ENCODE measurements at places on chromosomes 11 and 22.

DNA sequence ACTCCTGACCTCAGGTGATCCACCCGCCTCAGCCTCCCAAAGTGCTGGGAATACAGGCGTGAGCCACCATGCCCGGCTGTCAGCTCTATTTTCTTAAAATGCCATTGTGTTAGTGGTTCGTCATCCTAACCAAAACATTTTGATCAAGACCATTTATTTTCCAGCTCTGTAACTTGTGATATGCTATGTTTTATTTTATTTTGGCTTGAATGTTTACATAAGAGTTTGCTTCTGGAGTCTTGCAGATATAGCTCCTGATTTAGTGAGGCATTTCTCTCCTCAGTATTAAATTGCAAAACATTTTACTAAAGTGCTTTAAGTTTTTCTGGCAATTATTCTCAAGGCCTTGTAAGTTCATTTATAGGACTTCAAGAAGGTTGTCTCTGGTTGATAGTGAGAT is 4.4 kb downstream of the EP300 start:
- no peak for DNase-seq

GRCh38 chr11:134705858-134706257 is 293.8 kb upstream of the B3GAT1 start:
- DNase-seq: no peak

DNA sequence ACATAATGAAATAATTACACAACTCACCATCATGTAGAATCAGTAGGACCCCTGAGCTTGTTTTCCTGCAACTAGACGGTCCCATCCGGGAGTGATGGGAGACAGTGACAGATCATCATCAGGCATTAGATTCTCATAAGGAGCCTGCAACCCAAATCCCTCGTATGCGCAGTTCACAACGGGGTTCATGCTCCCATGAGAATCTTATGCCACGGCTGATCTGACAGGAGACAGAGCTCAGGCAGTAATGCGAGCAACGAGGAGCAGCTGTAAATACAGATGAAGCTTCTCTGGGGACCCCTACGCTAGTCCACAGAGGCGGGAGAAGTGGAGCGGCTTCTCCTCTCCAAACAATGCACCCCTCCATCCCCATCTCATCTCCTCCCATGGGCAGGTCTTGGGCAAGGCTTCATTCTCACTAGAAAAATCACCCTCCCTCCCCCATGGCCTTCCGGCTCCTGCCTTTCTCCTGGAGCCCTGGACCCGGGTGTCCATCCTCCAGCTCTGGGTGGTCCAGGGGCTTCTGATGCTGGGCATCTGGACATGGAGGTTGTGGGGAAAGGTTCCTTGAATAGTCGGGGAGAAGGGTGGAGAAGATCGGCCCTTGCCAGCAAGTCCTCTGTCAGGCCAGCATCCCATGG is 16.2 kb upstream of the RAC2 start:
- DNase-seq: no peak

- DNase-seq: peak; percentile 23
Observed at GRCh38 chr11:18853086-18853720, 61.6 kb upstream of the PTPN5 start.

DNA sequence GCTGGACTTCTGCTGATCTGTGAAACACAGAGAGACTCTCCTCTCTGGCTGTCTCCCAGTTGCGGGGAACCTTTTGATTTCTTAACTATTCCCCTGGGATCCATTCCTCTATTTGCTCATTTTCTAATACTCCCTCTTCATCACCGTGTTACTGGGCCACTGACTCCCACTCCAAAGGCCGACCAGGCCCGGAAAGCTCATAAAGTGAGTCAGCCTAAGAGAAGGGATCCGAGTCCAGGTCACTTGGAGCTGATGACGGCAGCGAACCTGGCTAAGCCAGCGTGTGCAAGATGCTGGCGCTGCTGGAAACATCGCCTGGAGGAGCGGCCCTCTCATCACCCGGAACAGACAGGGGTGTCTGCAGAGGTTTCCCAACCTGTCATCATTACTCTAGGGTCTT is 112.8 kb downstream of the FBXO7 start:
- peak; percentile 70 for DNase-seq
